ENCODE measurements at places on chromosomes 4 and X.

DNA sequence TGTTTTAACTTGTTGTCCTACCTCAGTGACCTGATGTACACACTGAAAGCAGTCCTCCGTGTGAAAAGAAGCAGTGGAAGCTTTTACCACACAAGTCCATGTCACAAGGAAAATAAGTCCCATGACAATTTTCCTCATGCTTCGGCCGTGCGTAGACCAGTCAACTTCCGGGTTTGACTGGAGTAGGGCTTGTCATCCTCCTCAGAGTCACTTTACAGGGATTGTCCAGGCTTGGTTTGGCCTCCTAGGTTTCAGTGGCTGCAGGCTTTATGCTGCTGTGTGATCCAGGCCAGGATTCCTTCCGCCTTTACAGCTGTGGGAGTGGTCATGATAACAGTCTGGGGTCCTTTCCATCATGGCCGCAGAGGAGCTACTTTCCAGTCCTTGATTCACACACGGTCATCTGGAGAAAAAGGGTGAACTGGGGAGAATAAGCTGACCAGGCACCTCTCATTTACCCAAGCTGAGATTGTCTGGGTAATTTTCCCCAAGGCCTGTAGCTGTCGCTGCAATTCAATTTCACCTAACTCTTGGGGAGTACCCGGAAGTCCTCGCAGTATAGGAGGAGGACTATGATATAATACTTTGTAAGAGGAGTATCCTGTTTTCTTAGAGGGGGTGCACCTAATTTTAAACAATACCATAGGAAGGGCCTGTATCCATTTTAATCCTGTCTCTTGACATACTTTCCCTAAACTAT lies 206.1 kb upstream of the KLF8 start:
- no peak for DNase-seq

DNA sequence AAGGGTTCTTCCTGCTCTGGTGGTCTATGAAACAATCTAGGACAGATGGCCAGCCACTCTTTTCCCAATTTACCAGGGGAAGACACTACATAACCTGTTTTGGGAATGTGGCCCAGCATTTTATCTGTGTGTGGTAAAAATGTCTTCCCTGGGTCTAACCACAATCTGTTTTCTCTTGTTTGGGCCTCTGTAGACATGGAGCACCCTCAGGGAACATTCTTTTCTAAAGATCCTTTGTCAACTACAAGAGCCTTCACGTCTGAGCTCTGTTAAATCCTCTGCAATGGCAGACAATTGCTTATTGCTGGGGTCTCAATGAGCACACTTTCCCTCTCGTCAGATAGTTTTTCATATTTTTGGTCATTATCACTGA lies 35.5 kb downstream of the PLAC1 start:
- DNase-seq: no peak

- peak; percentile 50 for DNase-seq
These were observed 2182.5 kb upstream of the AGA start for GRCh38 chr4:179624768-179625181.

DNA sequence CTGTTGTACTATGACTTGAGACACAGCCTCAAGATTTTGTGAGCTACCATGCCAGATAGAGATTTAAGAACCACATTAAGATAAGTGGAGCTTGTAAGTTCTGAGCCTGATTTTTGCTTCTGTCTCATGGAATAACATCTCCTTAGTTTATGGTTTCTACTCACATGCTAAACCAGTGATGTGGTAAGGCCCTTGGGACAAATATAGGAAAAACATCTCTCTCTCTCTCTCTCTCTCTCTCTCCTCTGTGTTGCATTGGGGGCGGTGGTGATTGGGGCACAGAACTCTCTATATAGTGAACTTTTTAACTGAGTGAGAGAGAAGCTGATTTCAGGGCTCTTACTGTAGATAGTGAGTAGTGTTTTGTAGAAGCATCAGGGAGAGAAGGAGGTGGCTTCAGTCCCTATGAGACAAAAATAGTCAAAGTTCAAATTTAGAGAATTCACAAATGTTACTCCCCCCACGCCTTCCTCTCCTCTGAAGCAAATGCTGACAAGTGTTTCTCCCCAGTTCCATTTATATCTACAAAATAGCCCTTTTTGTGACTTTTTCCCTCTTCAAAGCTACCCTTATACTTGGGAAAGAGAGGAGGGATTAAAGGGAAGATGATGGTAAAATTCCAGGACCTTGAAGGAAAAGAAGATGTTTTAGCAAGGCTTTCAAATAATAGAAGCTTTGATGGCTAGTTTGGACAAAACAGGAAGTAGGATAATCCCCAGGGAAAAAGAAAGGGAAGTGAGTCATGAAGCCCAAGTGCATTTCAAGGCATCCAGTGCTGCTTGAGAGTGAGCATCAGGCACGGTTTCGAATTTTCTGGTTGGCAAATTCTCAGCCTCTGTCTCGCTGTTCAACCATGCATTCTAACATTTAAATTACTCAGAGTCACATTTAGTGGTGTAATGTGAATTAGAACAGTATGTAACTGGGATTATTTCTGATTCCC lies 134.3 kb upstream of the AP1S2 start:
- DNase-seq: peak; percentile 15

DNA sequence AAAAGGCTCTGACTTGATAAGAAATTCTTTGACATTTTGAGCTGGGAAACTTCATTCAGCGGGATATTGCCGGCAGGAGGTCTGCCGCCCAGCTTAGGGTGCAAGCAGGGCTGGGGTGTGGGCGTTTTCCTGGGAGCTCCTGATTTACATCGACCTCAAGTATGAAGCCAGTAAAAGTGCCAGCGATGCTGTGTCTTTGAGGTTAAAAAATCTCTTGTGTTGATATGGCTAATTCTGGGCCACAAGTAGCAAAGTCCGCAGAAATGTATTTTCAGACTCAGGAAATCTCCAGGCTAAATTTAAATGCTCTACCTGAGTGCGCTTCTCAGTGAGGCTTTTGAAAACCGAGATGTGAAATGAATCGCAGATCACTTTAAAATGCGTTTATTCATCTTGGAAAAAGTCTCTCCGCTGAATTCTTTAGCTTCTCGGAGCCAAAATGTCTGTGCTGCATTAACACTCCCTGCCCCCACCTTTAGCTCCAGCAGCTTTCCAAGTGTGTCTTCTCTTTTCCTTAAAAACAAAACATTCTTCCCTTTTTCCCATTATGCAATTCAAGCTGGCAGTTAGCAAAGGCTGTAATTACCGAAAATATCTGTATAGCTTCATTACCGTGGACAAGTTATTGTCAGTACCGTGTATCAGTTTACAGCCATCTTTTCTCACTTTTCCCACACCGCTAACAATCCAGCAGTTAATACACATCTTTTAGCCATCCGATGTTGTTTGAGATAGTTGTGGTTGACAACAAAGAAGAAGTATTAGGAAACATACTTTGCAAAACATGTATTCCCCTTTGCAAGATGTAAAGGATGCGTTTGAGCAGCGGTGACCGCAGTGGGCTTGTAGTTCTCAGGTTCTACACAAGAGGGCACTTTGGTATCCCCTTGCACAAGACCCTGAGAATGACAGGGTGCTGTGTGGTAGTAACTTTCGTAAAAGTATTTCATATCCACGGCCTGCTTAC lies 136.0 kb upstream of the STX18 start:
- no peak for DNase-seq

GRCh38 chr4:185865901-185866328 lies 53.9 kb upstream of the SORBS2 start:
- no peak for DNase-seq
